ENCODE measurements at places on chromosomes 4 and X.

- no peak for DNase-seq
Measured at GRCh38 chr4:153933915-153934687, 145.2 kb upstream of the SFRP2 start.

- no peak for DNase-seq
Measured at GRCh38 chr4:115537387-115537786, 424.0 kb upstream of the NDST4 start.

GRCh38 chr4:137378393-137378792 is 153.9 kb downstream of the PCDH18 start:
- DNase-seq, result no peak

GRCh38 chr4:61555789-61556188 is 355.7 kb downstream of the ADGRL3 start:
- no peak for DNase-seq

GRCh38 chr4:159269116-159269515 is 166.2 kb downstream of the RAPGEF2 start:
- no peak for DNase-seq

DNA sequence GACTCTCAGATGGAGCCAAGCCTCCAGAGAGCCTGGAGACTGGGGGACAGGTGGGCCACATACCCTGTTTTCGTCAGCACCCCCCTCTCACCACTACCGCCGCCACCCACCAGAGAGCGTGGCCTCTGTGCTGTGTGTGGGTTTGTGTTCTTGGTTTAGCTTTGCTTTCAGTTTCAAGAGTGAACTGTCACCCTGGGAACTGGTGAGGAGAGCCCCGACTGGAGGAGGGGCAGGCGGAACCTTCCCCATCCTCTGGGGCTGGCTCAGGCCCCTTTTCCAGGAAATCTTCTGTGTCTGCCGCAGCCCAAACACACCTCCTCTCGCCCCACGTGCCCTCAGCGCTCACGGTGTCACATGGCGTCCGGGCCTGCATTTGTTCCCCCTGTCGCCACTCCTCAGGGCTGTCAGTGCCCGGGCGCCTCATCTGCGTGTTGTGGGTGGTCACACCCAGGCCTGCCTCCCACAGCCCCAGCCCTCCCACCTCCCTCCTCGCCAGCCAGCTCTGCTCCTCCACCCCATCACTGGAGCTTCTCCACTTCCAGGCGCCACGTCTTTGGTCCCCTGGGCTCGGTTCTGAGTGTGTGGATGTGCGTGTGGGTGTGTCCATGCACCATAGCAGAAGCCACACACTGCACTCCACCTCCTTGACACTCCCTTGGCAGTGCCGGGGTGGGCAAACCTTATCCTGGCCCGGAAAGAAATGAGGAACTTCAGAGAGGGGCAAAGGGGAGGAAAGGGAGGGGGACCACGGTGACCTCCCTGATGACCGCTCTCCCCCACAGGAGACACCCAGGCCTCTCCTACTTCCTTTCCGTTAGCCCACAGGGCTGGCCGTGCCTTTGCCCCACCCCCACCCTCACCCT is 27.8 kb downstream of the ELF4 start:
- no peak for DNase-seq

GRCh38 chr4:53589511-53589910 is 1.8 kb downstream of the LNX1 start:
- no peak for DNase-seq

DNA sequence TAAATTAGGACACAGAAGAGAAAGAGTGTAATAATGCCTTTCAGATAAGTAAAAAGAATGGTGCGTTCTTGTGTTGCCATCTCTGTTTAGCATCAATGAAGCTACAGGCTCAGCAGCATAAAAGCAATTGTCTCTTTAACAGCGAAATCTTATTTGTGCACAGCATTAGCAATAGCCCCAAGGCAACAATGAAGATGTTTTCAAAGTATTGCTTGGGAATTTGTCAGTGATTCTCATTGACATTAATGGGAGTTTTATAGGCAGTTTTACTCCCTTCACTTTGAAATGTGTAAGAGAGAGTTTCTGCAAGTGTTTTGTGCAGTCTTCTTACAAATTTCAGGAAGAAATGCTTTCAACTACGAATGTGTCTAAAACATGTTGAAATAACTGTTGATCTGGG is 633.0 kb downstream of the TLL1 start:
- no peak for DNase-seq

GRCh38 chr4:2284161-2284933 is 22.4 kb upstream of the MXD4 start:
- no peak for DNase-seq

GRCh38 chrX:39595977-39596376 is 501.8 kb downstream of the BCOR start:
- no peak for DNase-seq

- DNase-seq, result no peak
Measured at GRCh38 chr4:16480011-16480410, 253.7 kb upstream of the TAPT1 start.

DNA sequence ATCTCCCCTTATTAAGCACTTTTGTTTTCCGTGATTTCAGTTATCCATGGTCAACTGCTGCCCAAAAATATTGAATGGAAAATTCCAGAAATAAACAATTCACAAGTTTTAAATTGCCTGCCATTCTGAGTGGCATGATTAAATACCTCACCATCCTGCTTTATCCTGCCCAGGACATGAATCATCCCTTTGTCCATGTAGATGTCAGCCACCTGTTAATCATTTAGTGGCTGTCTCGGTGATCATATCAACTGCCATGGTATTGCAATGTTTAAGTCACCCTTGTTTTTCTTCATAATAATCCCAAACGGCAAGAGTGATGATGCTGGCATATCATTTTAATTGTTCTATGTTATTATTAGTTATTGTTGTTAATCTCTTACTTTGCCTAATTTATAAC is 79.8 kb upstream of the LHFPL1 start:
- DNase-seq, result no peak

DNA sequence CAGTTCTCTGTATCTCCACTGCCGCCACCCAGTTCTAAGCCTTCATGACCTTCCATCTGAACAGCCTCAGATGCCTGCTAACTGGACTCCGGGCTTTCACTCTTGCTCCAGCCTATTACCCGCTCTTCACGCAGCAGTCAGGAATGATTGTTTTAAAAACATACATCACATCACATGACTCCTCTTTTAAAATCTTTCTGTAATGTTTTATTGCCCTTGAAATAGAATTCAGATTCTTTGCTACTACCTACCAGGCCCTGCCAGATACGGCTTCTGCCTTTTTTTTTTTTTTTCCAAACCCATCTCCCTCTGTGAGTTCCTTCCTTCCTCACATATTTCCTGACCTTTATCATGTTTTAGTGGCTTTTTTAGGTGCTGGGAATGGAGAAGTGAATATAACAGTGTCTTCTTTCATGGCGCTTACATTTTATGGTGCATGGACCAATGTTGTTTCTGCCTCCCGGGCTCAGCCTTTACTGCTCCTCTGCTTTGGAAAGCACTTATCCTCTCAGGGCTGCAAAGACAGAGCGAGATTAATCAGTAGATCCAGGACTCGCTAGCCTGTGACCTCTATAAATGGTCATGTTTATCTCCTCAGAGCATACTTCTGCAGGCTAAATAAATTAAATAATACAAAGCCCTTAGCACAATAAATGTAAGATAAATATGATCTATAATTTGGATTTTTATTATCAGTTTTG is 58.0 kb downstream of the FBXO8 start:
- no peak for DNase-seq

- DNase-seq, result no peak
Measured at GRCh38 chr4:57131849-57132742, 21.9 kb upstream of the IGFBP7 start.

DNA sequence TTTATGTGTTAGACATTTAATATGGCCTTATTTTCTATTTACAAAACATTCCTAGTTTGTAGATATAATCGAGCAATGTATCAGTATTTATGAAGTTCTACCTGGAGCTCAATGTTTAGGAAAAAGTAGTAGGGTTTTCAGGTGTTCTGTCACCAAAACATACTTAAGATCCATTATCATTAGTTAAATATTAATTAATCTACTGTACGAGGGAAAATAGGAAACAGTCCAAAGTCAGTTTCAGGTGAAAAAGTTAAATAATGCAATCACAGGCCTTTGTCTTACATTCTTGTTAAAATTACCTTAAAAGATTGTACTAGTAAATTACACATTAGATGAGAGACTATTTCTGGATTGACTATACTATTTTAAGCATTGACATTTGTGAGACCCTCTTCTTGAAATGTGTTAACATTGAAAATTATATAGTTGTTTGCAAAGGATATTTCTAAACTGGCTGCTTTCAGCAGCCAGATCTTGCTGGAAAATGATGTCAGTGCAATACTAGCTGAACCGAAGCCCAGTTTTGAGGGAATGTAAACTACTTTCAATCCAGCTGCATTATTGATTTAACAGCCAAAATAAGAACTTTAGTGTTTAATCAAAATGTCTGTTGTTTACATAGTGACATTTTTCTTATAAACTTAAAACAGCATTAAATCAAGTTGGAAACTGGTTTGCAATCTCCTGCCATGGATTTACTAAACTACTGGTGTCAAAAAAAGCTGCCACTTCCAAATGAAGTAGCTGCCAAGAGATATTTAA is 19.3 kb downstream of the GUCY1B1 start:
- DNase-seq, result no peak

GRCh38 chr4:81628489-81628888 is 156.8 kb upstream of the RASGEF1B start:
- no peak for DNase-seq

GRCh38 chr4:15132739-15133138 is 130.5 kb downstream of the CPEB2 start:
- DNase-seq, result no peak

DNA sequence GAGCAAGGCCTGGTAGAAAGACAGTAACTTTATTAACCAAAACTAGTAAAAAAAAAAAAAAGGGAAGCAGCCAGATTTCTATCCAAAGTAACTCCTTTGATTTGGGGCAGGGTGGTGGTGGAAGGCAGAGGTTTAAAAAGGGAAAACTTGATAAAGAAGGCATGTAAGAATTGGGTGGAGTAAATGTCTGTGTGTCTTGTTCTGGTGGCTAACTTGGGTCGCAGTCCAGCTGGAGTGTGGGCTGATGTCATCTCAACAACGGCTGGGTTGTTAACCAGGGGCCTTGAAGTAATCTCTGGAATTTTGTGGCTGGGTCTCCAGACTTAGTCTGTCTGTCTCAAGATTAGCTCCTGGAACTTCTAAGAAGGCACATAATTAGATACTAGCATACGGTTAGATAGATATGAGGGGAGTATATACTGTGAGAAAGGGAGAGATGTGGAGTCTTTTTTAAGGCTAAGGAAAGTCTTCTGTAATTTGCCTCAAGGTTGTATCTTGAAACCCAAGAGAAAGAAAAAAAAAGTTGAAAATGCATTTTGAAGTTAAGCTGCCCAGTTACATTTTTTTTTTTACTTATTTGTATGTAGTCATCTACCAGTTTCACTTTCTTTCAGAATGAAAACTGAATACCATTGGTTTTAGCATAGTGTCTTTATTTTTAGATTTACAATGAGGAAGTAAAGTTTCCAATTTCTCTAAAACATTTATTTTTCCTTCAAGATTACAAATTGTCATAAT is 48.3 kb downstream of the MTHFD2L start:
- DNase-seq, result no peak

DNA sequence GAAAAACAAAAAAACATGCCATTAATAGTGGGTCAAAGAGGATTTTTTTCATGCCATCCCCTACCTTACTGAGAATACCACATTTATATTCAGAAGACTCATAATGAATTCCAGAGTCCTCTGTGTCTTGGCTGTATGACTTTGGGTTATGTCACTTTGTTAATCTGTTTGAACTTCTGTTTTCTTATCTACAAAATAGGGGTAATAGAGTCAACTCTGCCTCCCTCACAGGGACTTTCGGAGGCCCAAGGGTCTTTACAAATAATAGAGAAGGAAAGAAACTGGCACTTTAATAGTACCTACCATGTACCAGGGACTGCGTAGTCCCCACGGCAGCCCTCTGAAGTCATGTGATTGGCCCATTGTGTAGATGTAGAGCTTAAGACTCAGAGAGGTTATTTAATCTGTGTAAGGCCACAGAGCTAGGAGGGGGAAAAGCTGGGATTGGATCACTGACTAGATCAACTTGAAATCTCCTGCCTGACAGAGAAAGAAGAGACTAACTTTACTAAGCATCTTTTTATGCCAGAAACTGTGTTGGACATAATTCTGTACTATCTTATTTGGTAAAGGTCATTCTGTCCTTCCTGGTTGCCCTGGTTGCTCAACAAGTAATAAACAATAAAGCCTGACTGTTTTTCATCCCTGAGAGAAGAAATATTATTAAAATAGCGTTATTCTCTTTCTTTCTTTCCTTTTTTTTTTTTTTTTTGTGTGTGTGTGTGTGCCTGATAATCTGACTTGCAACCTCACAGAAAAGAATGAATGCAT is 59.6 kb downstream of the NFKB1 start:
- DNase-seq, result no peak

GRCh38 chr4:13415068-13415785 is 68.9 kb downstream of the RAB28 start:
- no peak for DNase-seq

DNA sequence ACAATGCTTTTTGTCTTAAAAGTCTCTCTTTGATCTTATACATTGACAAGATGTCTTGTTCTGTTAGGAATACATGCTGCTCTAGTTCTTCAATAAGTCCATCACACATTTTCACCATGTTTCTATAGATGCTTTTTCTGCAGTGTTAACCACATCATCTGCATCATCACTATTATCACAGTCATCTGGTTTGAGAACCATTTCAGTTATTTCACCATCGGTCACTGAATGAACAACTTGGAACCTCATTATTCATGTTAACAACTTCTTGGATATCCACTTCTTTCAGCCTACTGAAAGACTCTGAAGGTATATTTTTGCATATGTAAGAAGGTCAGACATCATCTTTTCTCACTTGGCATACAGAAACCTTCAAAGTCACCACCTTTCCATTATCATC is 975.2 kb downstream of the STIM2 start:
- no peak for DNase-seq

- no peak for DNase-seq
Measured at GRCh38 chrX:19981947-19982346, 8.9 kb downstream of the BCLAF3 start.

DNA sequence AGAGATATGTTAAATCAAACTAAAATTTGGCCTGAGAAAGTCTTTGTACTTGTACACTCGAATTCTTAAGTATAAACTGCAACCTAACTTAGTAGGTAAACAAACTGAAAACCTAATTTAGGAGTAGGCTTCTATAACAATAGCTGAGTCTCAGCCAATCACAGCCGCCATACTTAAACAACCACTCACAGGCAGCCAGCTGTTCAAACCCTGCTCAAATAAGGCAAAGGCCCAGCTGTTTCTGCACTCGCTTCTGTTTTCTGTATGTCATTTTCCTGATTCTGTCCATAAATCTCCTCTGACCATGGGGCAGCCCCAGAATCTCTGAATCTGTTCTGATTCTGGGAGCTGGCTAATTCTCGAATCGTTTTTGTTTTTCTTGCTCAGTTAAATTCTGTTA is 7.8 kb upstream of the PLS3 start:
- DNase-seq, result no peak

GRCh38 chr4:77154761-77155499 is 2.1 kb upstream of the CCNG2 start:
- no peak for DNase-seq

DNA sequence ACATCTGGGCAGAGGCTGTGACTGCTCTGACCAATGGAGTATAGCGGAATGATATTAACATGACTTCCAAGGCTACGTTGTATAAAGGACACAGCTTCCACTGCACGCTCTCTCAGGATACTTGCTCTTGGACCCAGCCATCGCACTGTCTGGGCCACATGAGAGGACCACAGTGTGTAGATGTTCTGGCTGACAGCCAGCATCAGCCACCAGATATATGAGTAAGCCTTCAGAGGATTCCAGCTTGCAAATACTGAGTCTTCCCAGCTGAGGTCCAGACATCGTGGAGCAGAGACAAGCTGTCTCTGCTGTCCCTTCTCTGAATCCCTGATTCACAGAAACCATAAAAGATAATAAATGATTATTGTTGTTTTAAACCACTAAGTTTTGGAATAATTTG is 146.8 kb upstream of the USP9X start:
- DNase-seq, result no peak

Data from GM04503 (cell line).